ENCODE measurements at places on chromosomes 3 and 15.

DNA sequence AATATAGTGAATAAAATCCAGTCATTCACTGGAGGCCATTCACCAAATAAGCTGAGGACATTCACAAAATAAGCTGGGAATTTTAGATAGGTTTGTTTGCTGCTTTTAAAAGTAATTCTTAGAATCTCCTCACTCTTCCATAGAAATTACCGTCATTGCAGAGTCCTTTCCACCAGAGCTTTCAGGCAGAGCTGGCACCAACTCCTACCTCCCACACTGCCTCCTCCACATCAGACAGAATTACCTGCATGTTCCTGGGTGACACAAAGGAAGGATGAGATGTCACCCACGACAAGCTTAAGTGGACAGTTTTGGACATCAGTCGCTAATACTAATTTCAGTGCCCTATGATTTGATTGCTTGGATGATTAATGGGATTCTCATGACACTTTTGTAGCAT is 1113.2 kb downstream of the IGSF11 start:
- DNase-seq, result no peak

DNA sequence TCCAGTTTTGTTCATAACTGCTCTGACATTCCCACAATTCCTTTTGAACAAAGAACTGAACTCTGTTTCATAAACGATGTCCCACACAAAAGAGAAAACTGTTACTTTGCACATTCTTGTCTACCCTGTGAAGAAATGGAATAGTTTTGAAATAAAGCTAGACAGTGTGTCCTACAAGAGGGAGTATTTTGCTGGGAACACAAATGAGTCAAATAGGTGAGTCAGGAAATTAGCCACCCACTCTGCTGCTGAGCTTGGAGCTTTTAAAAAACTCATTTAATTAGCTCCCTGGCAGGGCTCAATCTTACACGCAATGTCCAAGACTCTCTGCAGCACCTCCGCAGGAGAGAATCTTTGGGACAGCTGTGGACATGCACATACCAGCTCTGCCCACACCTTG is 193.4 kb downstream of the SLC9A9 start:
- DNase-seq, result peak; percentile 84

GRCh38 chr3:46944191-46944590 is 32.4 kb downstream of the CCDC12 start:
- no peak for DNase-seq

DNA sequence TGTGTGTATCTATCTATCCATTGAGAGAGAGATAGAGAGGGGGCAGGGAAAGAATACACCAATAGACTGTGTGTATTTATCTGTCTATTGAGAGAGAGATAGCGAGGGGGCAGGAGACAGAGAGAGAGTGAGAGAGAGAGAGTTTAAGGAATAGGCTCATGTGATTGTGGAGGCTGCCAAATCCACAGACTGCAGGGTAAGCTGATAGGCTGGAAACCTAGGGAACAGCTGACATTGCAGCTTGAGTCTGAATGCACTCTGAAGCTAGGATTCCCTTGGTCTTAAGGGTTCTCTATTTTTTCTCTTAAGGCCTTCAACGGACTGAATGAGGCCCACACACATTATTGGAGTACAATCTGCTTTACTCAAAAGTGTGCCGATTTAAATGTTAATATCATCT is 255.8 kb downstream of the EPHA3 start:
- DNase-seq, result no peak

GRCh38 chr3:37996785-37997301 is 6.3 kb downstream of the VILL start:
- DNase-seq, result peak; percentile 81

- peak; percentile 47 for DNase-seq
These were observed 17.1 kb upstream of the RFC4 start for GRCh38 chr3:186823386-186823785.

GRCh38 chr3:128266453-128266852 is 113.2 kb downstream of the EEFSEC start:
- no peak for DNase-seq

DNA sequence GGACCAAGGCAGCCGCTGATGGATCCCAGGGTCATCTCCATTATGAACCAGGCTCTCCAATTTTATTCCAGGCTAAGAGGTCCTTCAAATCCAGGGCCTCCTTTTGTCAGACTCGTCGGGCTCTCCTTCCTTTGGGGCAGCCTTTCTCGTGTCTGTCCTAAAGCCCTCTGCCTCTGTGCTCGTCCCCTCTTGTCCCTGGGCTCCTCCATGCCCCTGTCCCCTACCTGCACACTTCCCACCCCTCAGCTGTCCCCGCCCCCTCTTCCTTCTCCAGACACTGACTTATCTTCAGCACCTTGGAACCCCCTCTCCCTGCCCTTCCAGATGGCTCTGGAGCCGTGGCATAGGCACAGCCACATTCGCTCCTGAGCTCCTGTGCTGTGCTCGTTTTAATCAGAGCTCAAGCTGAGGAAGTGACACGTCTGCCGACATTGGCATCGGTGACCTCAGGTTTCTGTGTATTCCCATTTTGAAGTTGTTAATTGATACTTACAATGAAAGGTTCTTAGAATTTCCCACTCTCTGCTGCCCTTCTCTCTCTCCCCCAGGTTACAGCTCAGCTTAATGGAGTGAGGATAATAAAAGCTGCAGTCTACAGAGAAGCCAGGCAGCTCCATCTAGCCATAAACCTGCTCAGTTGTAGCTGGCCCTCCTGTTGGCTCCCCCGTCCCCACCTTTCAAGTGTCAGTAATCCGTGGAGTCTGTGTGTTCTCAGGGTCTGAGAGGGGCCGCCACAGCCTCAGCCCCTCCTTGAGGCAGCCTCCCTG is 51.1 kb upstream of the SEC22A start:
- no peak for DNase-seq

DNA sequence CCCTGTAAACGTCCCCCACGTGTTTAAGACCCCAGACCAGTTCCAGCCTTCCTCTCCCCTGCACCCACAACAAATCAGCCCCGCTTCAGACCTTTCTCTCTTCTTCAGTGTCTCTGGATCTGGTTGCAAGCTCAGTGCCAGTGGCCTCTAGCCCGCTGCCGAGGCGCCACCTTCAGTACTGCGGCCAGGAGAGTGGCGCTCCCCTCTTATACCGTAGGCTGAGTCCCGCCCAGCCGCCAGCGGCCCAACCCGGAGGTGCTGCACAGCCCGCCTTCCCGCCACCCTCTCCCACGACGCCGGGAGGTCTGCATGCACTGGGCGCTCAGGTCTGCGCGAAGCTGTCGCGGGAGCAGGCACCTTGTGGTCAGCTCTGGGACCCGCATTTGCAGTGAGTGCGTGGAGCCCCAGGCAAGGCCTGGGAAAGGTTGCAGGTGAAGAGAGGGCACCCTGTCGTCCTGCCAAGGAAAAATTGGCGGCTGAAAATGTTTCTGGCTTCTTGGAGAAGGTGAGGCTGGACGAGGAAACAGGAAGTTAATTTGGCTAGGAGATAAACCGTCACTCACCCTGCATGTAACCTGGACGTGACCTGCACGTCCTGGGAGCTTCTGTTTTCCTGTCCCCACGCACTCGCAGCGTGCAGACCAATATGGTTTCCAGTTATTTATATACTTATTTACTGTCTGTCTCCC is at the start of gene C2CD4B:
Gene C2CD4B, minus strand, starts transcription at position 182 of the 689 bp plus-strand sequence. CDS start 301 bp downstream, outside the sequence.
- peak; percentile 7 for DNase-seq

GRCh38 chr3:190443257-190443656 is 6.4 kb downstream of the TMEM207 start:
- DNase-seq, result peak; percentile 59

GRCh38 chr15:99721104-99721778 is 12.0 kb downstream of the LYSMD4 start:
- no peak for DNase-seq

DNA sequence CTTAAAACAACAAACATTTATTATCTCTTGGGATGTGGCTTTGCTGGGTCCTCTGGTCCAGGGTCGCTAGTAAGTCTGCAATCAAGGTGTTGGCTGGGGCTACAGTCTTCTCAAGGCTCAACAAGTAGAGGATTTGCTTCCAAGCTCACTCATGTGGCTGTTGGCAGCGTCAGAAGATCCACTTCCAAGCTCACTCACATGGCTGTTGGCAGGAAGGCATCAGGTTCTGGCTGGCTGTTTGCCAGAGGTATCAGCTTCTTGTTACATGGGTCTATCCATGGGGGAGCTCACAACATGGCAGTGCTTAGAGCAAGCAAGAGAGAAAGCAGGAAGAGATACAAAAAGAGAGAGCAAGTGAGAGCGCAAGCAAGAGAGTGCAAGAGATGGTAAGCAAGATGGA is 15.0 kb upstream of the BNC1 start:
- DNase-seq, result no peak

DNA sequence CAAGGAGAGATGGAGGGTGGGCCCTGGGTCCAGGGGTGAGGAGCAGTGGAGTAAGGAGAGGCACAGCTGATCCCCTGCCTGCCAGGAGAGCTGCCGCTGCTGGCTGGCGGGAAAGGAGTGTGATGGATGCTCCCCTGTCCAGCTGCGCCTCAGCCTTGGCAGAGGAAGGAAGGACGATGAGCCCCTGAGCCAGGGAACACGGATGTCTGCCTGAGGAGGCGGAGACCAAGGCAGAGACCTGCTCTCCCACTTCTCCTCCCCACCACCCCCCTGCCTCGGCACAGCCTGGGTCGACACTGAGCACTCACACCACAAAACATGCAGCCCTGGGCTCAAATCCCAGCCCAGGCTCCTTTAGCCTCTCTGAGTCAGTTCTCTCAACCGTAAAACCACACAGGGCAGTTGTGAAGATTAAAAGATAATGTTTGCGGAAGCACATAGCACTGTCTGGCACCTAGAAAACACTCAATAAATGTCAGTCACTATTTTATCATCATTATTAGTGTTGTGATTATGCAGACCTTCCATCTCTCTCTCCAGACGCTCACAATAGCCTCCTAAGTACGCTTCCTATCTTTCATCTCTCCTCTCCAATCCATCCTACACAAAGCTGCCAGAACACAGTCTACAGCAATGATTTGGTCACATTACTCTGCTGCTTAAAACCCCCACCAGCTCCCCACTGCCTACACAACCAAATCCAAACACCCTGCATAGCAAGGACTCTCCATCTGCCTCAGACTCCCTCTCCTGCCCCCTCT is 52.2 kb downstream of the SEMA5B start:
- DNase-seq, result peak; percentile 71

GRCh38 chr15:91214675-91215590 is 114.9 kb downstream of the SV2B start:
- DNase-seq, result no peak

GRCh38 chr3:16461463-16462245 is 51.8 kb downstream of the RFTN1 start:
- no peak for DNase-seq

DNA sequence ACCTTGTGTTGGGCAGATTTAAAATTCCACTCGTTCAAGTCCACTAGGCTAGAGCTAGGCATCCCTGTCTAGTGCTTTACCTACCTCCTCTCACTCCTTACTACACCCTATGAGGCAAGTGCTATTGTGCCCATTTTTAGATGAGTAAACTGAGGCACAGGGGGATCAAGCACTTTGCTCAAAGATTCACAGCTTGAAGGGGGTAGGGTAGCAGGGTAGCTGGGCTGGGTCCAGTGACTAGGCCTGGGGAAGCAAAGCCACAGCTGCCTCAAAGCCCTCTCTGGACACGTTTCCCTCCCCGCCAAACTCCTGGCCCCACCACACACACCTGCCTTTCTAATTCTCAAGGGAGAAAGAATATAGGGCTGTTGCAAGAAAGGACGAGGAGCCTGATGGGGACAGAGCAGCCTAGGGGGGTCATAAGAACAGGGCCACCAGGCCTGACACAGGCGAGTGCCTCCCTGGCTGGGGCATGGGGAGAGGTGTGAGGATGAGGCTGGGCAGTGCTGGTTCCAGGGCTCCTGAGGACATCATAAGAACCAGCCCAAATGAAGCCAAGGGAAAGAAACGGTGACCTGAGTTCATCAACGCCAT is 34.8 kb upstream of the SFMBT1 start:
- no peak for DNase-seq

DNA sequence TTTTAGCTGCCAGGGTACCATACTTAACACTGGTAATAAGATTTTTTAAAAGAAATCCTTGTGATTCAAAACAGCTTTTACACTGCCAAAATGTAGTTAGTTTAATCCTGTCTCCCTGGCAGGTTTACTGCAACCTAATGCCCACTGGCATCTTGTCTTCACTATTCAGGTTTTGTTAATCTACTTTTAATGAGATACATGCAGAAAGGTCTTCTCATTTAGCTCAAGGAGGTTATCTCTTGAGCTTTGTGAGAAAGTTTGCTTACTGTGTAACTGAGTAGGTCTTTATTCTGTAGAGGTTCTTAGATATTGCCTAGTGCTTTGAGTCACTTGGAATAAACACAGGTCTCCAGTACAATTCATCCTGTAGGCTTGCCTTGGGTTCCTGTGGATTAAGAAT is 110.7 kb downstream of the PIK3R4 start:
- DNase-seq, result no peak

DNA sequence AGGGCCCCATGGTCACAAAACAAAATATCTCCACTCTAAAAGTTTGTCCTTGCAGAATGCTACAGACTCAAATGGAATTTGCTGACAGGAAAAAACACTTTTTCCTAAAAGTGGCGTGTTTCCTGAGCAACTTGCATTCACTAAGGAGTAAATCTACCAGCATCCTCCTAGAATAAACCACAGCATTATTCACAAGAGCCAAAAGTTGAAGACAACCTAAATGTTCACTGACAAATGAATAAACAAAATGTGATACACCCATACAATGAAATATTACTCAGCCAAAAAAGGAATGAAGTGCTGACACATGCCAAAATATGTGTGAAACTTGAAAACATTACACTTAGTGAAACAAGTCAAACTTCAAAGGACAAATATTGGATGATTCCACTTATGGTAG is 28.9 kb downstream of the ITGB5 start:
- peak; percentile 82 for DNase-seq

DNA sequence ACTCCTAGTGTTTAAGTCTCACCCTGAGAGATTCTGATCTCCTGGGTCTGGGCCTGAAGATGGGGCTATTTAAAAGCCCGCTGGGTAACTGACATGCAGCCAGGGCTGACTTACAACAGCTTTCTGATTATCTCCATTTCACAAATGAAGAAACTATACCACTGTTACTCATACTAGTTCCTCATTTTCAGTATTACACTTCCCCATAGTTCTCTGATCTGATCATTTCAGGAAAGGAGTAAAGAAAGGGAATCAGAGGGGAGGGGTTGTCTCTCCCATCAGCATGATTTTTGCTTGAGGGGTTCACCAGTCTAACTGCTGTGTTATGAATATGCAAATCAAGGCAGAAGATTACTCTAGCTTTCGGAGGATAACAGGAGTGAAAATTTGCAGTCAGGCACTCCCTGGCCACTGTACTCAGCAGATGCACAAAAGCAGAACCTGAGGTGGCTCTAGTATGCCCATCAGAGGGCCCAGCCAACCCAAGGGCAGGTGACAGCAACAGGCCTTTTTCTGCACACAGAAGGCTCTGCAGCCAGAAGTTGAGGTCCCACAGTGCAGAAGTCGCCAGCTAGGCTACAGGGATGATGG is 59.4 kb downstream of the DAPK2 start:
- DNase-seq, result peak; percentile 53

- DNase-seq, result peak; percentile 45
These were observed 8.3 kb downstream of the ANXA2 start for GRCh38 chr15:60389261-60390077.

- peak; percentile 70 for DNase-seq
These were observed 57.5 kb upstream of the SIN3A start for GRCh38 chr15:75508840-75509532.
